ENCODE measurements at places on chromosomes 6 and 20. TPM values are rescaled to one million over a fixed set of nuclear protein-coding genes. Genes with fewer than 3 reads are reported as not detected.

GRCh38 chr6:53020005-53020744 is 25.1 kb upstream of the GSTA4 start:
- peaks cover 7% of the 10 kb centered on the region for H3K4me1 ChIP-seq
- no peaks in the 10 kb centered on the region for H3K27me3 ChIP-seq
- H3K36me3 ChIP-seq, result peaks cover 14% of the 10 kb centered on the region
- H3K4me3 ChIP-seq, result no peak overlapping the region
- DNase-seq, result no peak

DNA sequence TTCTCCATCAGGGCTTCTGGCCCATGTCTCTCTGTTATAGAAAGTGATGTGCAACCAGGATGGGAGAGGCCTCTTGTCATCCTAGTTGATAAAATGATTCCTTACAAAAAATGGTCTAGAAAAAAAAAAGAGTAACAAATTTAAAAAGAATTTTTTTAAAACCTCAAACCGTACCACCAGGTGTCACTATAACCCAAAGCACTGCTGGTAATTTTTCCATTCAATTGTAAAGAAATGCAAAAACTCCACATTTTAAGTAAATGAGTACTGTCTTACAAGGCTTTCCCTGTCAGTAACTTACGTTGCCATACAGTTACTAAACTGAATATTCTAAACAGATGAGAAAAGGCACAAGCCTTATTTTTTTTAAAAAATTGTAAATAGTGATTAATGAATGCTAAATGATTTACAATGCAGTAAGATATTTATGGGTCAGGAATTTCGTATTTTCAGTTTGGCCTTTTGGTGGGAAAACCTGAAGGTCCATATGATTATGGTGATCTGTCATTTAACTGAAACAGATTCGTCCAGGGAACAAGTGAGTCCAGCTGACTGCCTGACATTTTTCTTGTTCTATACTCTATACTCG is 95.4 kb downstream of the OGFRL1 start:
- H3K27me3 ChIP-seq, result peaks cover 9% of the 10 kb centered on the region
- no peak overlapping the region for H3K4me3 ChIP-seq
- H3K27ac ChIP-seq, result no peak overlapping the region
- H3K4me1 ChIP-seq, result no peaks in the 10 kb centered on the region
- DNase-seq, result peak; percentile 12
- H3K36me3 ChIP-seq, result no peaks in the 10 kb centered on the region

GRCh38 chr20:48448666-48449600 is 378.9 kb downstream of the PREX1 start:
- H3K36me3 ChIP-seq, result peaks cover 2% of the 10 kb centered on the region
- no peak overlapping the region for H3K27ac ChIP-seq
- DNase-seq, result no peak
- no peaks in the 10 kb centered on the region for H3K4me1 ChIP-seq
- no peak overlapping the region for H3K4me3 ChIP-seq

DNA sequence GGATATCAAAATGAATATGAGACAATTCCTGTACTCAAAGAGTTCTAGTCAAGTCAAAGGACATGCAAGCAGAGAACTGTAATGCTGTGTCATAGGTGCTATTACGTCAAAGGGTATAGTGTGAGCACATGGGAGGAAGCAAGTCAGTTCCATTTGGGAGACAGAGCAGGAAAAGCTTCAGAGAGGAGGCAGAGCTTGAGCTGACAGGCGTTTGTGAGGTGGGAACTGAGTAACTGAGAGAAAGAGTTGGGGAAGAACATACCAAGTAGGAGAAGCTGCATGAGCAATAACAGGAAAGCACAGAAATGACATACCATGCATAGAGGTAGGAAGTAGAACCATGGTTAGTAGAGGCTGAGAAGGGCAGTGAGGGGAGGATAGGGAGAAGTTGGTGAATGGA is 15.2 kb upstream of the SSR1 start:
- H3K4me1 ChIP-seq, result no peaks in the 10 kb centered on the region
- DNase-seq, result no peak
- no peaks in the 10 kb centered on the region for H3K36me3 ChIP-seq
- H3K4me3 ChIP-seq, result no peak overlapping the region

DNA sequence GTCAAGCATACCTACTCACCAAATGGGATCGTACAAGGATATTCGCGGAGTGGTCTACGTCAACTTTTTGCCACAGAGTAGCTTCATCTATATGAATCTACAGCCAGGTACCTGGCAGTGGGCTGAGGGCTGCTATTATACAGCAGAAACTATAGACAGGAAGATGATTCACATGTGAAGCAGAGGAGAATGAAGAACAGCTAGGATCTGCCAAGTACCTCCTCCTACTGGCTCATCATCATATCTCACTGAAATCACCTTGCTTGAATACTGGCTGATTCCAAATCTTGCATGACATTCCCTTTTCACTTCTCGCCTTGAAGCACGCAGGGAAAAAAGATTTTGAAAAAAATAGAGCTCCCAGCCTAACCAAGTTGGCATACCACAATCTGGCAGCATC is 488.7 kb upstream of the NRSN1 start:
- DNase-seq, result no peak
- no peaks in the 10 kb centered on the region for H3K4me1 ChIP-seq
- H3K27me3 ChIP-seq, result no peaks in the 10 kb centered on the region
- no peak overlapping the region for H3K4me3 ChIP-seq
- no peak overlapping the region for H3K27ac ChIP-seq

DNA sequence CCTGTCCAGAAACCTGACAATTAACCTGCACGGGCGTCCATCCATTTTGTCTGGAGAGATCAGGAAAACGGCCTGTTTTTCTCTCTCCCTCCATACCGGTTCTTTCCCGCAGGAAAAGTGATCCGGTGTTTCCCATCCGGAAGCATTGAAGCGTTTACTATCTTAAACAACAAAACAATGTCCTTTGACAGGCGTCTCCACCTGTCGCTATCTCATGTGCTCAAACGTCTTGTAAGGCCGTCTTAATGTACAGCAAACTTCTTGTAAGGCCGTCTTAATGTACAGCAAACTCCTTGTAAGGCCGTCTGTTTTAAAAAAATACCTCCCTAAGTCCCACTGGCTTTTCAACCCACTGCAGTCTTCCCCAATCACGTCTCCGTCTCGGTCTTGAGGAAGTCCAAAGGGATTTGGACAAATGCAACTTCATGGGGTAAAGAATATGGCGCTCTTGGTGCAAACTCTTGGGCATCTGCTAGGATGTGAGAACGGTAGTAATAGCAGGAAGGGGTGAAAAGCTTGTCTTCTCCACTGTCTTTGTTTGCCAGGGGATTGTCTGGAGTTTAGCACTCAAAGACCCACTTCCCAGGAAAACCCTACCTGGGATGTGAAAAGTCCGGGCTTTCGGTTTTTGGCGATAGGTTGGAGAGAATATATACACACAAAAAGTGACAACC is 29.9 kb upstream of the TRIM27 start:
- H3K36me3 ChIP-seq, result no peaks in the 10 kb centered on the region
- DNase-seq, result no peak
- peaks cover 14% of the 10 kb centered on the region for H3K4me1 ChIP-seq
- H3K27ac ChIP-seq, result peak overlapping the region; percentile 52
- peak overlapping the region; percentile 81 for H3K4me3 ChIP-seq

GRCh38 chr20:23928788-23929187 is 49.2 kb upstream of the CST5 start:
- H3K4me1 ChIP-seq, result peaks cover 25% of the 10 kb centered on the region
- no peaks in the 10 kb centered on the region for H3K27me3 ChIP-seq
- H3K36me3 ChIP-seq, result no peaks in the 10 kb centered on the region

GRCh38 chr6:127630800-127631199 is 53.8 kb downstream of the C6orf58 start:
- H3K4me1 ChIP-seq, result no peaks in the 10 kb centered on the region
- no peaks in the 10 kb centered on the region for H3K36me3 ChIP-seq

DNA sequence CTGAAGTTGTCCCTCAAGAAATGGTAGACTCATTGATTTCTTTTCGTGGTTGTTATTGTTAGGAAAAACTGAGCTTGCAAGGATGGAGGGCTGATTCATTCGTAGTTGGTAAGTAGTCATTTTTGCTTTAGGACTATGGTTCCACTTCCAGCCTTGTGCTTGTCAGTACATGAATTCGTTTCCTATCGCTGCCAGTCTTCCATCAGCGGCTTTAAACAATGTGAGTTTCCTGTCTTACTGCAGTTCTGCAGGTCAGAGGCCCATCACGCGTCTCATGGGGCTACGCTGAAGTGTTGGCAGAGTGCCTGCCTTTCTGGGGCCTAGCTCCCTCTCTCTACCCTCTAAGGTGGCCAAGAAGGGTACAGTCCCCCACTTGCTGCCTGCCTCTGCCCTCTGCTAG is 11.4 kb upstream of the MDFI start:
- no peaks in the 10 kb centered on the region for H3K36me3 ChIP-seq
- no peak overlapping the region for H3K4me3 ChIP-seq
- peaks cover 3% of the 10 kb centered on the region for H3K27me3 ChIP-seq
- no peak for DNase-seq
- H3K4me1 ChIP-seq, result peaks cover 10% of the 10 kb centered on the region

GRCh38 chr6:31948306-31948705 is 2.4 kb downstream of the CFB start:
- DNase-seq, result no peak
- no peak overlapping the region for H3K27ac ChIP-seq
- no peak overlapping the region for H3K4me3 ChIP-seq
- no peaks in the 10 kb centered on the region for H3K27me3 ChIP-seq
- peaks cover 8% of the 10 kb centered on the region for H3K4me1 ChIP-seq
- H3K36me3 ChIP-seq, result peaks cover 6% of the 10 kb centered on the region

Gene GPX5
- total RNA-seq, result not detected

Gene PPIL6
- 0.09 TPM for total RNA-seq

Gene TINAG
- not detected for total RNA-seq

Gene EYA2
- total RNA-seq, result not detected

Gene FOXQ1
- not detected for total RNA-seq

Gene PTPRT
- total RNA-seq, result not detected
